CD4-positive, alpha-beta T cell treated with Interleukin-12 subunit alpha and Interleukin-12 subunit beta, for 1 hour (primary cell): ENCODE measurements at places on chromosomes 13 and 19.

- peak; percentile 63 for DNase-seq
Observed at GRCh38 chr19:33430674-33431277, 57.3 kb downstream of the CEBPG start.

DNA sequence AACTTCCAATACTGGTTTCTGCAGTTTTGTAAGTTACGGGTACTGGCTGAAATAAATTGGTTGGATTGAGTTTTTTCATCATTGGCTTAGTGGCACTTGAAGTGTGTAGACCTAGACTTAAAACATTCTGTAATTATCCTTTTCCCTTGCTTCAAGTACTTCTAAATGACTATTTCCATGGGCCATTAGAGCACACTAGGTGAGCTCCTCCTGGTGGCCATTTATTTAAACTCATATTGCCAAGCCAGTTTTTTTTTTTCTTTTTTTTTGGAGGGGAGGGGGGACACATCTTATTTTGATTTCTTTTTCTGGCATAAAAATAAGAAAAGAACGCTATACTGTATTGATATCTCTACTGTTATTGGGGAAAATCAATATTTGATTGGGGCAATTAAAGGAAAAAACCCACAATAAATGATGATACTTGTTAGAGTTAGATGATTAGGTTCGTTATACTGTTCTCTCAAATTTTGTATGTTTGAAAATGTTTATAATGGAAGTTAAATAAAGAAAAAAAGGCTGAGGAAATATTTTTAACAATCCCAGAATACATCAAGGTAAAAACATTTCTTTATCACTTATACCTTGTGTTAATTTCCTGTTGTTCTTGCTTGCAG lies 82.9 kb downstream of the PDS5B start:
- DNase-seq: peak; percentile 57

DNA sequence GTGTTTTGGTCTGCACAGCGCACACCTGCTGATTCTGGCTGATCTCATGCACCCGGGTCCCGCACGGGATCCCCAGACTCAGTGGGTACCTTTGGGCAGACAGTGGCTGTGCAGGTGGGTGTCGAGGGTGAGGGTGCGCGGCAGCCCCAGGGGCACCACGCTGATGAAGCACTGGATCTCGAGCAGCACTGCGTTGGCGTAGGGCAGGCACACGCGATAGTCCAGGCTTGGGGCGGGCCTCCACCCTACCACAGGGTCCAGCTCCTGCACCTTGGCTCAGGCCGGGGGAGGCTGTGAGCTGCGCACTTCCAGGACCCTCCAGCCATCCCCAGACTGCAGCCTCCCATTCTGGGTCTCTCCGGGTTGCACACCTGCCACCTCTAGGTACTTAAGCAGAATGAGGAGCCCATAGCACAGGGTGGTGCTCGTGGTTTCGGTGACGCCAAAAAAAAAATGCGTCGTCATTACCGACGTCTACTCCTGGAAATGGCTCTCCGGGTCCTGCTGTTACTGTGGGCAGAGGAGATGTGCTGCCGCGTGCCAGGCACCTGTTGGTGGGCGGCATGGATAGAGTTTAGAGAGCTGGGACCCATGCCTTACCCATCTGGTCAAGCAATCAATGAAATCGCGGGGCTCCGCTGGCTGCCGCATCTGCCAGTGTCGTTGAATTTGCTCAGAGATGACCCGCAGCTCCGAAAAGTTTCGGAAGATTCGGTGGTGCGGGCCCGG lies 10.5 kb downstream of the EGLN2 start:
- no peak for DNase-seq

DNA sequence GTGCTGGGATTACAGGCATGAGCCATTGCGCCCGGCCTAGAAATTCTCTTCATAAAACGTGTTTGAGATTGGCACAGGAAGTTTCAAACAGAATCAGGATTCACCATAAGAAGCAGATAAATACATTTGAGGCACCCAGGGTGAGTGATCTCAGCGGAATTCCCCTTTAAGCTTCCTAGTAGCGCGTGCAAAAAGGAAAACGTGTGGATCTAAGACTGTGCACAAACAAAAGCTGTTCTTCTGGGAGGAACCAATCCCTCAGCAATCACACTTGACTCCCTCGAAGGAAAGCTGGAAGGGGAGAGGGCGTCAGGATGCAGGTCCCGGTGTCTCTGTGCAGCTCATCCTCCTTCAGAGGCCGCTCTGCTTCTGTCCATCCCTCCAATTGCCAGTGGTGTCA lies 15.5 kb downstream of the MCF2L start:
- DNase-seq: no peak
